H1 (cell line): ENCODE measurements at places on chromosomes 2 and 18. TPM values are rescaled to one million over a fixed set of nuclear protein-coding genes. Genes with fewer than 3 reads are reported as not detected.
A peak's percentile ranks its signal among the peaks of the same experiment; 100 is the strongest.

The SP140L gene
- 0.36 and 0.58 TPM in 2 replicates for polyA plus RNA-seq

The WDR43 gene
- 27.1 and 57.8 TPM in 2 replicates for polyA plus RNA-seq

The DQX1 gene
- 1.1 TPM in 2 replicates for polyA plus RNA-seq

The RPL37A gene
- 1,723 and 1,737 TPM in 2 replicates for polyA plus RNA-seq

The GAD1 gene
- 1.0 and 1.1 TPM in 2 replicates for polyA plus RNA-seq

The GPR17 gene
- 0.03 TPM in 2 replicates for polyA plus RNA-seq

The MDH1B gene
- polyA plus RNA-seq: 0.89 and 1.5 TPM in 2 replicates

The TM4SF20 gene
- not detected in 2 replicates for polyA plus RNA-seq

The L3MBTL4 gene
- 0.67 and 1.0 TPM in 2 replicates for polyA plus RNA-seq

The SYT4 gene
- 1.1 and 2.4 TPM in 2 replicates for polyA plus RNA-seq

The NETO1 gene
- 3.0 and 4.3 TPM in 2 replicates for polyA plus RNA-seq

DNA sequence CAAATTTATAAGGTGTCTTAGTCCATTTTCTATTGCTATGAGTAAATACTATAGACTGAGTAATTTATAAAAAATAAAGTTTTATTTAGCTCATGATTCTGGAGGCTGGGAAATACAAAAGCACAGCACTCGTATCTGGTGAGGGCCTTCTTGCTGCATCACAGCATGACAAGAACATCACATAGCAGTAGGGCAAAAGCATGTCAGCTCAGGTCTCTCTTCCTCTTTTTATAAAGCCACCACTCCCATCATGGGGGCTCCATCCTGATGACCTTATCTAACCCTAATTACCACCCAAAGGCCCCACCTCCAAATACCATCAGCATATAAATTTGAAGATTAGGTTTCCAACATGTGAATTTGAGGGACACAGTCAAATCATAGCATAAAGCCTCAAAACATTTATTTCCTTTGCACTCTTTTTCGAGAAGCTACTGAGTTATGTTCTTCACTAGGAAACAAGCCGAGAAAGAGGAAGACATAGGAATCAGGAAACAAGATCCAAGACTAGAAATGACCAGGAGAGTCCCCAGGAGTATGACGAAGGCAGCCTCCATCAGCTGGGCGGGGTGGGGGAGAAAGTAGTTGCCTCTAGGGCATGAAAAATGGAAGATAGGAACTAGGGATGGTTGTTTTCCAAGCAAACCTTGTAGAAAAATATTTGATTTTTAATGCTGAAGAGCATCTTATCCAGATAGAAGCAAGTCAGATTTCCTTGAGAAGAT, 24.1 kb upstream of the NABP1 start:
- no peak for DNase-seq

DNA sequence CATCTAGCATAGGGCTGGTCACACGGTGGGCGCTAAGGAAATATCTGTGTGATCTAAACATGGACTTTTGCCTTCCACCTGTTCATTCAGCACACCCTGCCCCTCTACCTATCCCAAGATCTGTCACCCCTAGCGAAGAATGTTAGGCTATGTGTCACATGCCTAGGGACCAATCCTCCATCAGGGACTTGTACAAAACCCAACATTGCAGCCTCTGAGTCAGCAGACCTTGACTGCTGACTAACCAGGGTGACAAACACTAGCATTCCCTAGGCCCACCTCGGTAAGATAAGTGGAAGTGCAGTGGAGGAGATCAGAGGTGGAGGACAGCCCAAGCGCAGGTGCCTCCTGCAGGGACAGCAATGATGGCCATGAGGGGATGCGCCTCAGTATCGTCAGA, 99.2 kb downstream of the SOX11 start:
- DNase-seq: no peak

DNA sequence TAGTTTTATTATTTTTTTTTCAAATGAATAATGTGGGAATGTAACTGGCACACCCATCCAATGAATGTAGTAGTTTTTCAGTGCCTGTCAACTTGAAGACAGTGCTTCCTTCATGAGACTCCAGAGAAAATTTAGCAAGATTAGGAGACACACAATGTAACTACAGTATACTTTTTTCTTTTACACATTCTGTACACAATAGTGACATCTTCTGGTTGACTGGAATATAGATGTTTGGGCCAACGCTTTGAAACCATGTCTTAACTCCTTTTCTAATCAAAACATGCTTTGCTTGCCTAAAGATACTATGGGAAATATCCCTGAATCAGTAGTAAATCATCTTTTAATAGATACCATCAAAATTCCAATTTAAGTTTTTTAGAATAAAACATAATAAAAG, 229.5 kb upstream of the ZC3H15 start:
- DNase-seq: no peak

DNA sequence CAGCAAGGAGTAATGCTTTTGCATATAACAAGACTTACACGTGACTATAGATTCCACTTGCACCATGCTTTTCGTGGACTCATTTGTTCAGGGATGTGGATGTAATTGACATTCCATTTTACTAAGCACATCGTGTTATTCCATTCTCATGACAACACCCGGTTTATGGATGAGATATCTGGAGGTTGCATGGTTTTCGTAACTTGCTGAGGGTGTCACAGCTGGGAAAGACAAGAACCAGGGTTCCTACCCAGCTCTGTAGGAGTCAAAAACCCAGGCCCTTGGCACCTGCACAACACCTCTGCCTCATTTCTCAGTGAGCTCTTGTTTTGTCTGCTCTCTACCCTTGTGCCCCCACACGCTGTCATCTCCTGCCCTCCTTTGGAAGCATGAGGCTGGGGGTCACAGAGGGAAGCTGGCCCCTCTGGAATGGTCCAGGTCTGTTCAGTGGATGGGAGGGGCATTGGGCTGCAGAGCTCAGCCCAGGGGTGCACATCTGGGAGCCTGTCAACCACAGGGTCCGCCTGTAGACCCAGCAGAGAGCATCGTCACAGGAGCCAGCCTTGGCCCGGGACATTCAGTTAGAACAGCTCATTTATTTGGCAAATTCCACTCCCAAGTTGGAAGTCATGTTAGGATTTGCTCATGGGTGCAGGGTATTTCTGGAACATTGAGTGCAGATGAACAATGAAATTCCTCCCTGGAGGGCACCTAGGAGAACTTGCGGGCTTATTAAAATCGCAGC, 120.1 kb upstream of the TWIST2 start:
- no peak for DNase-seq

DNA sequence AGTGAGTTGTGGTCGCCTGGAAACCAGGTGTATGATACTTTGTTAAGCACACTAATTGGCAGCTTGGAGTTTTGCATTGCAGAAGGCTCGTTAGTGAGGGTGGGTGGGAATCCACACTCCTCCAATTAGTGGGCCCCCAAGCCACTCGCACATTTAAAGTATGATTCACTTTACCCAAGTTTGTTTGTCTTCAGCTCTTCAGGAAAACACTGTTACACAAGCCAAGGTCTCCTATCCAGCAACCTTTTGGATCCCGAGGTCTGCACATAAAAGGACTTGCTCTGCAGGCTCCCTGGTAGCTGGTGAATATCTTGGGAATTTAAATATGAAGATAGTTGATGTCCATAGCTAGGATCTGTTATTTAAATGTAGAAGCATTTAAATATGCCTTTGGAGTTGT, 66.1 kb downstream of the NPAS2 start:
- no peak for DNase-seq

- no peak for DNase-seq
Observed at GRCh38 chr2:119897736-119898395, 115.0 kb upstream of the EPB41L5 start.

DNA sequence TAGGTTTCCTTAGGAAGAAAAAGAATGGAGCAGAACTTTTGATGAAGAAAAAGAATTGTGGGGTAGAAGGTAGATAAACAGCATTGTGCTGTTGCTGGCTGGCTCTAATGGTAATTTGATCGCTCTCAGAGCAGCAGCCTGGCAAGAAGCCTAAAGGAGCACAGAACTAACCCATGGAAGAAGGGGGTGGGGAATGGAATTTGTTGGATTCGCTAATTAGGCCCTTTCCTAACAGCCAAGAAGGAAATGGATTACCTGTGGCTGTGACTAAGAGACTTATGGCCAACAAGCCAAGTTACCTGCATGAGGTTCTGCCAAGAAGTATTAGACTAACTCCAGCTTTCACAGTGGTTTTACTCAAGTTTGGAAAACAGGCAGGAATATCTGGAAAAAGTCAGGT, 210.6 kb downstream of the IKZF2 start:
- DNase-seq: peak; percentile 72

DNA sequence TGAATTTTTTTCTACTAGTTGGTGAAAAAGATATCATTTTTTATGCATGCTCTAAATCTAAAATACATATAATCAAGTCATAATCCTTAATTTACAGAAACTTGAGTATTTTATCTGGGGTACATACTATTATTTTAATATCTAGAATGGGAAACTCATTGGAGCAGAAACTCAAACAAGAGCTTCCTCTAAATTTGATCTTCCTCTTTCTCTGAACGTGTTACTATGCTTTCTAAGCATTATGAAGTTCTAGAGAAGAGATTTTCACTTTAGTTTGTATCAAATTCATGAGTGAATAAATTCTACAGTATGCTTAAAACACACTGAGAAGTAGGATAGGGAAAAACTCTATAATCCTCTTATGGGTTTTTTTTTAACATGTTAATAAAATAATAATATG, 20.6 kb upstream of the SLC38A11 start:
- no peak for DNase-seq

DNA sequence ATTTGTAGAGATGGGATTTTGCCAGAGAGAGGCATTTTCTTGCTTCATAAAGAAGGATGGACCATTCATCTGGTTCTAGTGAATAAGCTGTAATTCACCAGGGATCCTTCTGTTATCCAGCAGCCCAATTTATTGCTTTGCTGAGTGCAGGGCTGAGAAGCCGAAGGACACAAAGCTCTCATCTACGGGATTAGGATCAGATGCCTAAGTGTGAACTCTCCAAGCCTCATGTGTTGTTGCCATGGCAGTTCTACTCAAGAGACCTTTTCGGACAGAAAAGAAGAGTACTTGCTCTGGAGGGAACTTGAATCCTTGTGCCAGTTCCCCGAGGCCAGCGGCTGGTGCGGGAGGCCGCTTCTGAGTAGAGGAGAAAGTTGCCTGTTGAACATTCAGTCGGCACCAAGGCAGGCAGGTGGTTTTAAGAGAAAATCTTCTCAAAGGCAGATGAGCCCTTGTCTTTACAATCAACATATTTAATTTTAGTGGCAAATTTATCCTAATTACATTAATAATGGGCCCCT, 38.4 kb upstream of the MBP start:
- no peak for DNase-seq

GRCh38 chr2:121282800-121283385, 2.1 kb downstream of the TFCP2L1 start:
- DNase-seq: no peak

DNA sequence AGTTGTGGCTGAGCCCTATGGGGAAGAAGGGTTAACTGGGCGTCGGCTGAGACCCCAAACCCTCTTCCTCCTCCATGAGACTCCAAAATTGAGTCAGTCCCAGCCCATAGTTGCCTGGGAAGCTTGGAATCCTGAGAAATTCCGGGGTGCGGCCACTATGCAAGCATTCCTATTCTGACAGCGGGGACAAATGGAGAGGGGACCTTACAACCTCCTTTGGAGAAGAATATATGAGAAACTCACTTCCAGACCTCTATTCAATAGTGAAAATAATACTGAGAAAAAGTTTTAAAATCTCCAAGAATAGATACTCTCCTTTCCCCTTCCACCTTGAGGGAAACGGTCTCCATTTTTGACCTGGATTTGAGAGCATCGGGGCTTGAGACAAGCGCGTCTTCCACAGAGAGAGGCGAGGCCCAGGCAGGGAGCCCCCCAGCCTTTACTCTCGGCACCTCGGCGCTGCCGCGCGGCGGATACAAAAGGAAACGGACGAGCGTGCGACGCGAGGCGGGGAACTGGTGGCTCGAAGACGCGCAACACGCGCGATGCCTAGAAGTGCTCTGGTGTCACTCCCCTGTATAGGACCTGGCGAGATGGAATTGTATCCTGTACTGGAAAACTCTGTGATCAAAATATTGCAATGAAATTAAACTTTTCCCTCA, 11.1 kb downstream of the NR4A2 start:
- no peak for DNase-seq

DNA sequence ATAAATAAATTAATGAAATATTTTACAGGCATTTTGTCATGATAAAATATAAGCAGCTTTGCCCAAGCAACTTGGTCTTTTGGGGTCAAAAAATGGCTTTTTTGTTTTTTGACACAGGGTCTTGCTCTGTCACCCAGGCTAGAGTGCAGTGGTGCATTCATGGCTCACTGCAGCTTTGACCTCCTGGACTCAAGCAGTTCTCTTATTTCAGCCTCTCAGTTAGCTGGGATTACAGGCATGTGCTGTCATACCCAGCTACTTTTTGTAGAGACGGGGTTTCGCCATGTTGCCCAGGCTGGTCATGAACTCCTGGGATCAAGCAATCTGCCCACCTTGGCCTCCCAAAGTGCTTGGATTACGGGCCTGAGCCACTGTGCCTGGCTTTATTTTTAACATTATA, 51.0 kb downstream of the ABI2 start:
- DNase-seq: no peak

GRCh38 chr2:85662899-85663593, 5.0 kb downstream of the SFTPB start:
- no peak for DNase-seq

DNA sequence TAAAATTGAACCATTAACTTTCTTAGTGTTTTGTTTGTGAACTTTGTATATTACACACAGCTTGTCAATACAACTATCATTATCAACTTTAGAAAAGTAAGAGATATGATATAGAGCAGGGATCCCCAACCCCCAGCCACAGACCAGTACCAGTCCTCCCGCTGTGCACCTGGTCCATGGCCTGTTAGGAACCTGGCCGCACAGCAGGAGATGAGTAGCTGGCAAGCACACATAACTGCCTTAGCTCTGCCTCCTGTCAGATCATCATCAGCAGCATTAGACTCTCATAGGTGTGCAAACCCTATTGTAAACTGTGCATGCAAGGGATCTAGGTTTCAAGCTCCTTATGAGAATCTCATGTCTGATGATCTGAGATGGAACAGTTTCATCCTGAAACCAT, 491.0 kb upstream of the NXPH2 start:
- DNase-seq: no peak

DNA sequence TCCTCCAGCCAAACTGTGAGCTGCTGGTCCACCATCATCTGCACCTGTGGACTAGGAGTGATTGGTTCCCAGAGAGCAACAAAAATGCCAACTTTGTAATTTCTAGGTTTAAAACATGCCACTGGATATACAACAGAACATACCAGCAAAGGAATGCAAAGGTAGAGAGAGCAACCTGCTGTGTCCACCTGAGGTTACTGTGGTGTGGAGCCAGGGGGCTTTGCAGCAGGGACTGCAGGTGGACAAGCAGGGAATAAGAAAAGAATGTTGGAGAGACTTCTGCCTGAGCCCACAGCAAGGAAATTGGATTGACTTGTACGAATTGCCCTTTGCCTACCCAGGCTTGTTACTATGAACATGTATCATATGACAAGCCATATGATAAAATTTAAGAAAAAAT, 345.2 kb upstream of the SPHKAP start:
- no peak for DNase-seq

GRCh38 chr18:13163167-13163927, 55.2 kb upstream of the LDLRAD4 start:
- no peak for DNase-seq

GRCh38 chr2:10316860-10317259, 14.2 kb downstream of the HPCAL1 start:
- DNase-seq: no peak
